ENCODE measurements at places on chromosomes 4 and X.
A peak's percentile ranks its signal among the peaks of the same experiment; 100 is the strongest.

DNA sequence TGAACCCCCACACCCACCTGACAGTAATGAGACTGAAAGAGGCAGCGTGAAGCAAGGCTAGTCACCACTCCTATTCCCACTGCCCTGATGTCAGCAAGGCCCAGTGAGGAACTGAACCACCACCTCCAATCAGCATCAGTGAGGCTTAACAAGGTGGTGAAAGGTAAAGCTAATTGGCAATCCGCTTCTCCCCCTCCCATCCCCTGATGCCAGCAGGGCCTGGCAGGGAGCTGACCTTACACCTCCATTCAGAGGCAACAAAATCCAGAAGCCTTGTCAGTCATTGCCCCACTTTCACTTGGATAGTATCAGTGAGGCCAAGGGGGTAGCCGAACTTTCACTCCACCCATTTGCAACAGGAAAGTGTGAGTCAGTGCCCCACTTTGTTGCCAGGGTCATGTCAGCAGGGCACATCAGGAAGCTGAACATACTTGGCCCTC, 60.8 kb downstream of the AWAT2 start:
- no peak for DNase-seq

GRCh38 chr4:150033901-150034300, 44.3 kb upstream of the DCLK2 start:
- DNase-seq, result no peak

- DNase-seq, result no peak
These were observed 626.6 kb upstream of the IGFBP7 start for GRCh38 chr4:57736781-57737180.

GRCh38 chrX:52368368-52369055, at the start of gene XAGE2:
TSS of gene XAGE2 (plus strand) at chrX:52369021. CDS start at chrX:52370015, 994 bp downstream.
- no peak for DNase-seq

DNA sequence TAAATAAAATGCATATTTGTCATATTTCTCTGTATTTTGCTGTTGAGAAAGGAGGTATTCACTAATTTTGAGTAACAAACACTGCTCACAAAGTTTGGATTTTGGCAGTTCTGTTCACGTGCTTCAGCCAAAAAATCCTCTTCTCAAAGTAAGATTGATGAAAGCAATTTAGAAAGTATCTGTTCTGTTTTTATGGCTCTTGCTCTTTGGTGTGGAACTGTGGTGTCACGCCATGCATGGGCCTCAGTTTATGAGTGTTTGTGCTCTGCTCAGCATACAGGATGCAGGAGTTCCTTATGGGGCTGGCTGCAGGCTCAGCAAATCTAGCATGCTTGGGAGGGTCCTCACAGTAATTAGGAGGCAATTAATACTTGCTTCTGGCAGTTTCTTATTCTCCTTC, 3.3 kb downstream of the HTT start:
- peak; percentile 63 for DNase-seq

GRCh38 chr4:139745111-139745639, 79.6 kb downstream of the MGST2 start:
- DNase-seq, result no peak

DNA sequence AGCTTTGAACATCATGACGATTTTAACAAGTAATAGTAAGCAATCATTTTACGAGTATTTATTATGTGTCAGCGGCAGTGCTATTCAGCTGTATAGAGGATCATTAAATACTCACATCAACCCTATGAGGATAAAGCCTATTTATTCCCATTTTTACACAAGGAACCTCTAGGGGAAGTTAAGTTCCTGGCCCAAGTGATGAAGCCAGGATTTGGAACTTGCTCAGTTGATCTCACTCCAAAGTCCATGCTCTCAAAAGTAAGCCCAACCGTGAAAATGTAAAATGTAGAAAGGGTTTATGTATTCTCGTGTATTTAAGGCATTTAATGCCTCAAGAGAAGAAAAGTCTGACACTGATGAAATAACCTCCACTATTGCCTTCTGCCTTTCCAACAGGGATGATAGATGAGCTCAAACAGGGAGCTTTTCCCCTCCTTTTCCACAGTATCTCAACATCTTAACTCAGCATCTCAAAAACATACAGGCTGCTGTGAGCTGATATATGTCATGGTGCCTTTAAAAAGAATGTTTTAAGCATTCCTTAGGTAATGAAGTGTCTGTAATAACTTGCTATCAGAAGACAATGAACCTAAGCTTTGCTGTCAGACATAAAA, 35.0 kb upstream of the PLA2G12A start:
- DNase-seq, result no peak

GRCh38 chr4:2172161-2172560, 69.8 kb downstream of the HAUS3 start:
- no peak for DNase-seq

- DNase-seq, result no peak
These were observed 47.8 kb upstream of the LGI2 start for GRCh38 chr4:25078523-25078922.

DNA sequence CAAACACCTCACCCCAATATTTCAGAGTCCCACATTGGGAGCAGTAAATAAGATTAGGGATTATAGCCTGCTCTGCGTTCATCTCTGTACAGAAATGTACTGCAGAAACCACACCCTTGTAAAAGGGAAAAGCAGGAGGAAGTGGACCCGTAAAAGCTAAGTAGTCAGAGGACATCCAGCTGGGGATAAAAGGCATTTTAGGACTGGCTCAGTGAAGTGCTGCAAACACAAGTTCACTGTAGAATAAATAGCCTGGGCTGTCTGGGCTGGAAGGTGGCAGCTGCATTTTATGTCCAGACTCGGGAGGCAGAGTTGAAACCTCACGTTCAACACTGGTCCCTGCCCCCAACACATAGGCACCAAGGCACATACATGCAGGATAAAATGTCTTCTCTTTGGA, 178.7 kb upstream of the FAT1 start:
- no peak for DNase-seq

DNA sequence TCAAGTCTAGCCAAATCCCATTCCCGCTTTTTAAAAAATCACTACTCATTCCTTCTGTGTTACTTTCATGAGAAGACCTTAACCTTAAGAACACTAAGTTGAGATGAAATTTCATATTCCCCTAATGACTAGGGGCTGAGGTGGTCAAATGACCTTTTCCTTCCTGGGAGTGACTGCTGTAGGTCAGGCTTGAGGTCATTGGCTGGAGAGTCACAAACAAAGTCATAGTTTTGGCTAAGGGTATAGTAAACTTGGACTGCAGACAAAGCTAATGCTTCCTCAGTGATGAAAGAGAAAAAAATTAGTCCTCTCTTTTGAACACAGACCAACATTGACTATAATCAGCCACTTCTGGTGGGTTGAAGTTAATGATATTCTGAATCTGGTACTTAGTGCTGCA, 16.0 kb upstream of the FGF2 start:
- no peak for DNase-seq

GRCh38 chr4:52665592-52665991, 6.5 kb upstream of the USP46 start:
- DNase-seq, result peak; percentile 57

DNA sequence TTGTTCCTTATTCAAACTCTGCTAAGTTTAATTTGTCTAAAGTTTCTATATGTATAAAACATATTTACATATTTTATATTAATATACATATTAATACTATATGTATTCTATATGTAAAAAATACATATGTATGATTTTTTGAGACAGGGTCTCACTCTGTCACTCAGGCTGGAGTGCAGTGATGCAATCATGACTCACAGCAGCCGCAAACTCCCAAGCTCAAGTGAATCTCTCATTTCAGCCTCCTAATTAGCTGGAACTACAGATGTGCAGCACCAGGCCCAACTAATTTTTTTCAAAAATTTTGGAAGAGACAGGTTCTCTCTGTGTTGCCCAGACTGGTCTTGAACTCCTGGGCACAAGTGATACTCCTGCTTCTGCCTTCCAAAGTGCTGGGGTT, 684.9 kb downstream of the TRAM1L1 start:
- no peak for DNase-seq

DNA sequence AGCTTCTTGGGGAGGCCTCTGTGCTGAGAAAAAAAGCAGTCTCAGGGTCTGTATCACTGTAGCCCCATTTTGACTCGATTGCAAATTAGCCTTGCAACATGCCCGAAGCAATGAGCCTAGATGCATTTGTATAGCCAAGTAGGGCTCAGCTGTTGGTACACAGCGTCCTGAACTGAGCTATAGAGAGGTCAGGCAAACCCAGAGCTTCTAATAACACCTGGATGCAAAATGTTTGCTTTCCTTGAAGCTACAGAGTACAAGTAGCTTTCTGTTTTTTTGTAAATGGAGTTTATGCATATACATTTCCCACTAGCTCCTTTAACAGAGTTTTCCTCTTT, 87.8 kb downstream of the PLAC1 start:
- DNase-seq, result no peak

DNA sequence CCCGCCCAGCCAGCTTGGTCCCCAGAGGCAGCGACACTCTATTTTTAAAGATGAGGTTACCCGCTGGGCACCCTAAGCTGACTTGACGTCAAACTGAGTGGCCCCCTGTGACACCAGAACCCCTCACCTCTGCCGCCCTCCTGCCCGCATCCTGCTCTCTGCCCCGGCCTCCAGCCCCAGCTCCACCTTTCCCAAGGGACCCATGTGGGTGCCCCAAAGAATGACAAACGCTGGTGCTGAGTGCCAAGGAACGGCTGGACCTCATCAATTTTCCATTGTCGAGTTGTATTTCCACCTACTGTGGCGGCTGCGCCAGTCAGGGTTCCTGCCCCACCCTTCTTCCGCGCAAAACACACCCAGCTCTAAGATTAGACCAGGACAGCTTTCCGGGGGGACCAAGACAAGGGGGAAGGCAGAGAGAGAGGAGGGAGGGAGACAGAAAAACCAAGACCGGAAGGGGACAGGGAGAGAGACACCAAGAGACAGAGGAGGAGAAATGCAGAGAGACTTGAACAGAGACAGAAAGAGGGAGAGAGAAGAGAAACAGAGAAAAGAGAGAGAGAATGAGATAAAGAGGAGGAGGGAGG, 2.0 kb downstream of the PRKX start:
- no peak for DNase-seq

DNA sequence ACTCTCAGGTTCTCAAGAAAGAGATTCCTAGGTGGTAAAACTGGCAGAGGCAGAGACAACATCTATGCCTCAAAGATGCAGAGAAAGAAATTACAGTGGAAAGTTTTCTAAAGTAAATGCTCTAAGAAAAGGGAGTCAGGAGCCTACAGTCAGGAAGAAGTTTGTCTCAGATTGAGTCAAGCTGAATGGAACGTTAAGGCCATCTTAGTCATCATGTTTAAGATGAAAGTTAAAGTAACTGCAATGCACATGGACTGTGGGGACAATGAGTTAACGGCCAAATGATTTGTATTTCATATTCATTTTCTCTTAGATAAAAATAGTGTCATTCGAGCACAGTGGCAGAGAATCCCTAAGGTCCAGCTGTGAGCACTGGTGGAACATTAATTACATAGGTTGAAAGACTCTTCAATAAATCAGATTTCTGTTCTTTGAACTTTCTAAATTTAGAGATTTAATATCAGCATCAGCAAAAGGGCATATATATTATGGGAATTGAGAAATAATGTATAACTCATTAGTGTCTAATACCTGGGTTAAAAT, 384.6 kb downstream of the DTHD1 start:
- no peak for DNase-seq

- no peak for DNase-seq
These were observed 247.6 kb upstream of the RPS6KA3 start for GRCh38 chrX:20514358-20514757.

DNA sequence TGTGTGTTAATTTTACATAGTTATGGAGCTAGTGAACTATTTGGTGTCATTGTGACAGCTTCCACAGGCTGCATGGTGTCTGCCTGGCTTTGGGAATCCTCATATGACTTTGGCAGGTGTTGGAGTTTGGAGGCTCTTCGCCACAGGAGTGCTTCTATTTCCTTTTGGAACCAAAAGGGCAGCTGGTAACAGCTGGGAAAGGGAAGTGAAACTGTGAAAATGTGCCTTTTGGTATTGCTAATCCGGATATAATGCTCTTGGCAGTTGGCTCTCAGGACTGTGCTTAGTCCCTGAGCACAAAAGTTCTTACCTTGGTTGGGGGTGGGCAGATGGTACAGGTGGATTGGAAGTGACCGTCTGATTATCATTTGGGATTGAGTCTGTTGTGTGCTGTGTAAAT, 18.1 kb downstream of the OFD1 start:
- no peak for DNase-seq

DNA sequence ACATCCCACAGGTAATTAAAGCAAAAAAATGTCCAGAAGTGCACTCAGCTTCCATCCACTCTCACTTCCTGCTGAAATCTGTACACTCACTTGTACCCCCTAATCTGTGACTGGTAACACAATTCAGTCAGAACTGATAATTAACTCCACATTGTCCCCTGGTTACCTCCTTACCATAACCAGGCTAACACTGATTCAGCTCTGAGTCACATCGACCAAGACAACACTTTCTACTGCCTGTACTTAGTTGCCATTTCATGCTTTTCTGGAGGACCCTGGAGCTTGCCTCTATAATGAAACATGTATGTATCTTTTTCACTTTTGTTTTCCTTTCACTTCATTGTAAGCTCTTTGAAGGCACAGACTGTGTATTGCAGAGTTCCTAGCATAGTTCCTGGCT, 130.9 kb upstream of the GABRG1 start:
- DNase-seq, result no peak

DNA sequence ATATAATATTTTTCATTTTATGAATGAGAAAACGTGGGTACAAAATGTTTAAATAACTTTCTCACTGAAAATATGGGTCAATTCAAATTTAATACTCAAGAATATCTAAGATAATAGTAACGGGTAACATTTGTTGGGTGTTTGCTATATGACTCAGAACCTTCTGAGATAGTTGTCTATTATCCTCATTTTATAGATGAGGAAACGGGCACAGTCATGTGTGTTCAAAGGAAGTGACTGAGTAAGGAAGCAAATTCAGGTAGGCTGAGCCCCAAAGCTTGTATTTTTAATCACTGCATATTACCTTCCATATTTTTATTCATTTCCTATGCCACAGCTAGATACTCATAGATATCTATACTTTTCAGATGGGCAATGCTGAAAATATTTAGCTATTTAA, 12.2 kb upstream of the CAMK2D start:
- DNase-seq, result no peak
